ENCODE measurements at places on chromosomes 13 and 19.

DNA sequence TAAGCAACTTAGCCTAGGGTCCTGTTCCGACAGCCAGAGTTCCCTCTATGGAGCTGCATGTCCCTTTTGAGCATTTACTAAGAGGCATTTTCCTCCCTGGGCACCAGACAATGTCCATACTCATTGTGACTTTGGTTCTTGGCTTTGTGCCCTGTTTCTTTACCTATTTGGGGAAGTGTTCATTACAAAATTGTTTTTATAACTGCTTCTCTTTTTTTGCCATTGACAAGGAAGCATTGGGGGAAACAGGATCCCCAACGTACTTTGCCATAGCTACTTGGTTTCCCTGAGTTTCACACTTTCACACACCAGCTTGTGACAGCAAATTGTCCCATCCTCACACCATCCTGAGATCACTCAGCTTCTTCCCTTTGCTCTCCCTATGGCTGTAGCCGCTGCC, 81.1 kb upstream of the SIAH3 start:
- DNase-seq: no peak

- DNase-seq: no peak
Measured at GRCh38 chr13:66927562-66927961, 302.6 kb downstream of the PCDH9 start.

DNA sequence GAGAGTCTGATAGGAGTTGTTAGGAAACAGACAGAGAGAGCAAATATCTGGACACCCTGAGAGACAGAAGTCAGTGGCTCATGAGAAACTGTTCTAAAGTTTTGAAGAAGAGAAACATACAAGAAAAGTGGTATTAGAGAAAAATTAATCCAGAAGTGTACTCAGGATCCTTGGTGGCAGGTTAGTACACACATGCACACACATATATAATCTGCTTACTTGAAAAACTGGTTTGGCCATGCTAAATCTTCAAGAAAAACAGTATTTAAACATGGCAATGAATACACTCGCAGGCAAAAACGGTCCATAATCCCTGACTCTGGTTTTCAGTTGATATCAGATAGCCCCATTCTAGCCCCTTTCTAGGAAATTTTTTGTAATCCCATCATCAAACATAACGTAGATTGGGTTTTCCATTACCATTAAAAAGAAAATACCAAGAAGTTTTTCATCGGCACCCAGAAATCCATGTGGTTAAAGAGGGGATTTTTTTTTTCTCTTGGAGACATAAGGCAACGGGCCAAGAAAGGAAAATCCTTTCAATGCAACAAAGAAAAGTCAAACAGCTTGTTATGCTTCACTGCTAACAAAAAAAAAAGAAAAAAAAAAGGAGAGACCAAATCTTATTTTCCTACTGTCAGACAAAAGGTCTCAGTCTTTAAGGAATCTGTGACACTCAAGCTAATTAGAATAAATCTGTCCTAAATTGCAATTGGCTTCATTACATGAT, 178.0 kb upstream of the MIR17HG start:
- DNase-seq: no peak

GRCh38 chr19:16435999-16436650, 35.6 kb downstream of the EPS15L1 start:
- no peak for DNase-seq

- no peak for DNase-seq
Measured at GRCh38 chr19:5677136-5677535, 3.2 kb downstream of the MICOS13 start.

GRCh38 chr13:34300559-34300958, 482.6 kb downstream of the RFC3 start:
- DNase-seq: no peak

DNA sequence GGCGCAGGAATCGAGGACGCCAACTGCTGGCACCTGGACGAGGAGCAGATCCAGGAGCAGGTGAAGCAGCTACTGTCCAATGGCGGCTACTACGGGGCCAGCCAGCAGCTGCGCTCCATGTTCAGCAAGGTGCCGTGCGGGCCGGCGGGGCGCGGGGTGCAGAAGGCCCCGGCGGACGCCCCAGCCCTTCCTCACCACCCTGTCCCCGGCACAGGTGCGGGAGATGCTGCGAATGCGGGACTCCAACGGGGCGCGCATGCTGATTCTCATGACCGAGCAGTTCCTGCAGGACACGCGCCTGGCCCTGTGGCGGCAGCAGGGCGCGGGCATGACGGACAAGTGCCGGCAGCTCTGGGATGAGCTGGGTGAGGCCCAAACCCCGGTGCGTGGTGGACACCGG, 13.6 kb downstream of the ZSWIM4 start:
- no peak for DNase-seq

DNA sequence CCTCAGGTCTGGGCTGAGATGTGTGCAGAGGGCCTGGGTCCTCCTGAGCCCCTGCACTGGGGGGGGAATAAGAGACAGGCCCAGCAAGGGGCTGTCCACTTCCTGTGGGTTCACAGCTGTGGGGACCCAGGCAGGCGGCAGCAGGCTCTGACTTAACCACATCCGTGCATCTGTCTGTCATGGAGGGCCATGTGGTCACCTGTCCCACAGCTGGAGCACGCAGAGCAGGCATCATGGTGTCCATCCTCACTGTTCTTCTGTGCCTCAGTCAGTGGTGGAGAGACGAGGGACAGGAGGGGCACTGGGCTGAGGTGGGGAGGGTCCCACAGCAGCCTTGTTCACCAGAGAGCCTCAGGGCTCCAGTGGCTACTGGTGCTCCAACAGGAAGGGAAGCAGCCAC, 16.3 kb upstream of the KIR3DL3 start:
- peak; percentile 35 for DNase-seq

DNA sequence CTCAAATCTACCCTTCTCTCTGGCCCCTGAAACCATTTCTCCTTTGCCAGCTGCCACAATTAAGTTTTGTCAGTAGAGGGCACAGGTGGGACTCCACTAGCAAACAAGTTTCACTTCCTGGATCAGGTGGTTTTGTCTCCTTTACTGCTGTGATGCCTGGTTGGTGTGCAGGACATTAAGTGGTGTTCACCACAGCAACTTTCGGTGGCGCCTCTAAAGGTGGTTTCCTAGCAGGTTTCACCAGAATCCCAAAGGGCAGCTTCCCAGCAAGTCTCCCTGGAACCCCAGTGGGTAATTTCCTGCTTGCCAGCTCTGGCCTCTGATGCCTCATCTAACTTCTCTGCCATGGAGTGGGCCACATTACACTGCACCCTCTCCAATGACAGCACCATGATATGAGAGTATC, 16.6 kb downstream of the MED4 start:
- DNase-seq: peak; percentile 48

DNA sequence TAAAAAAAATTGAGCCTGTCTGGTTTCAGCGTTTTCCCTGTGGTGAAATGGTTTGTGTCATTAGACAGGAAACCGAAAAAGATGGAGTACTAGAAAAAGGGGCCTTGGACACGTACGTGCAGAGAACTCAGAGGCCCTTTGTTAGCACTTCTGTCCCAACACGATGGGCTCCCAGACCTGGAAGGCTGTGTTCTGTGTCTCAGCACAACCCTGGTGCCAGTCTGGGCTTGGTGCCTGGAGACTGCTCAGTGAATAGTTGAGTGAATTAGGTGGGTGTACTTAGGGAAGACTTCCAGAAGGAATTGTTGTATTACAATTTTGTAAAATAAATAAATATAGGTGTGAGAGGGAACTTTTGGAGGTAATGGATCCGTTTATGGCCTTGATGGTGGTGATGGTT, 8.7 kb downstream of the ZNF71 start:
- DNase-seq: no peak

DNA sequence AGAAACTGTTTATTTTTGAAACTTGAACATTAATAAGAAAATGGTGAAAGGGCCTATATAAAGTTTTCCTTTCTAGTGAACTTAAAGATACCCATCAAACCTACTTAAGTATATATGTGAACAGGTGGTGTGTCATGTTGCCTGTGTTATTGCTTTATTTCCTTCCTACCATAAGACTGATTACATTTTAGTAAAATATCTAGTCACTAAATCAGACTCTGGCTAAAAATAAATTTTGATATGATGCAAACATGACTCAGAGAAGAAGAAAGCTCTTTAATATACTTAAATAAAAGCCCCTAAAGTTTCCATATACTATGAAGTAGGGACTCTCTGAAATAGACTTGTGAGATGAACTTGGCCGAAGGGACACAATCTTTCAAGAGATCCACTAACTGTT, 35.1 kb upstream of the FBXL3 start:
- DNase-seq: no peak

DNA sequence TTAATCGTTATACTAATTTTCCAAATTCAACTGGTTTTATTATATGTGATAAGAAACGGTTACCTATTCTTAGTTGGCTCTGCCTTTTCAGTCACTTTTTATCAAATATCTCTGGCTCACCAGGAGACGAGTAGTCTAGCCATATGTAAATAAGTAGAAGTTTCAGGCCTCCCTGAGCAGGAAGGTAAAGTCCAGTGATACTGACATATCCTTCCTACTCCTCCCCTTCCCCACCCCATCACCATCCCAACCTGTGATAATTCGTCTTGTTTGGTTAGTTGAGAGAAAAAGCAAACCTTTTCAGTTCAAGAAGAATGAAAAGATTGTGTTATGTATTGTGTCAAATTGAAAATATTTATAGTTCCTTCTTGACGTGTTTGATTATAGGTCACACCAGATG, 53.9 kb downstream of the TM9SF2 start:
- no peak for DNase-seq

DNA sequence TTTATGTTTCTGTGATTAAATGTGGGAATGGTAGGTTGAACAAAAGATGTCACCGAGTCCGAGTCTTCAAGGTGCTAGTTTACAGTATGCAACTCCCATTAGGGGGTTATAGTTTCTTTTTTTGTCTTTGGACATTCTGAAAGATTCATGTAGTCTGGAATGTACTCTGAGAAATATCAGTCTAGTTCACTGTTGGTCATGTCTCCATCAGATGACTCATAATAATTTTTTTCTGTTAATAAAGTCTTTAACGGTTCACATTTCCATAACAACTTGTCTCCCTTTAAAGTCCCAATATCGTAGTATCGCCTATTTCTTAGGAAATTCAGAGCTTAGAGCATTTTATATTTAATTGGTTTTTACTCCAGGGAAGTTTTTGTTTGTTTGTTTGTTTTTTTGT, 13.5 kb upstream of the ESD start:
- no peak for DNase-seq

GRCh38 chr19:35141837-35142605, 1.0 kb upstream of the FXYD7 start:
- DNase-seq: no peak

DNA sequence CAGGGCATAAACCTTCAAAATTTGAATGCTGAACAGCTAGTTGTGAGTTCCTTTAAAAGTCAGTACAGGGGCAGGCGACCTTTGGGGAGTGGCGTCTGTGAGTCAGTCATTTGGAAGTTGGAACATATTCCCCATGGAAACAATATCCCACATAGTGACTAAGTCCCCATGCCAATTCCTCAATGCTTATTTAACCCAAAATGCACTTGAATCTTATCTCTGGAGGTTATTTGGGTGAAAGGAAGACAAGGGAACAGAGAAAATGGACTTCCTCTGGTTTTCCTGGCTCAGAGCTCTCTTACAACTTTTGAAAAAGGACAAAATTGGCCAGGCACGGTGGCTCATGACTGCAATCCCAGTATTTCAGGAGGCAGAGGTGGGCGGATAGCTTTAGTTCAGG, 479.2 kb upstream of the NBEA start:
- no peak for DNase-seq

DNA sequence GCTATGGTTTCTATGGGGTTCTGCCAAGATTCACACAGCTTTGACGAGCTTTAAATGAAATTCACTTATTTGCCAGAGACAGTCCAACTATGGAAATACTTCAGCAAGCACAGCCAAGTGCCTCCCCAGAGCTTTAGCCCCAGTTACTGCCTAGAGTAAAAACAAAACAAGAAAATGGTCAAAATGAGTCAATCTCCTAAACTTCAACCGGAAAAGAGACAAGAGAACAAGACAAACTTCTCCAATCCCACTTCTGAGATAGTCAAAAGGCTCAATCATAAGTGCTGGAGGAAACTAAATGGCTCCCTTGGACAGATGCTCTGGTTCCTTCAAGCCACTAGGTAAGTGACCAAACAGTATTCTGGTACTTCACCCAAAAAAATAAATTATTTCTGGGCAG, 65.8 kb downstream of the KATNAL1 start:
- DNase-seq: no peak

- DNase-seq: no peak
Measured at GRCh38 chr13:97342936-97343335, 91.0 kb upstream of the RAP2A start.

GRCh38 chr13:40983259-40983658, 35.9 kb downstream of the ELF1 start:
- no peak for DNase-seq

- DNase-seq: no peak
Measured at GRCh38 chr13:31982540-31982939, 49.0 kb upstream of the FRY start.

- DNase-seq: no peak
Measured at GRCh38 chr19:42095814-42096230, 19.9 kb downstream of the ZNF574 start.

DNA sequence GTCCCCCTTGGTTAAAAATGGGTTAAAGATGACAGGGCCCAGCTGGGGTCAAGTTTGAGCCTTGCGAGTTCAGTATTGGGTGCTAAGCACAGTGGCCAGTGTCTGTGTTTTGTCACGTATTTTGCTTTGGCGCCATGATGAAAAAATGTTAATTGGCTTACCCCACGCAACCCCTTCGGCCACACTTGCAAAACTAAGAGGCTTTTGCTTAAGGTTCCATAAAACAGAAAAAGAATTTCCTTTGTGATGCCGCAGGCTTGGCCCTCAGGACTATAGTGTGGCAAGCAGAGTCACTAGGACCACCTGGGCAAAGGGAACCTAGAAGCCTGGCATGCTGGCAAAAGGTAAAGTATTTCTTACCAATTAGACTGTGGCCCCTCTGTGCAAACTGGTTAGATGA, 20.7 kb downstream of the DPRX start:
- no peak for DNase-seq

DNA sequence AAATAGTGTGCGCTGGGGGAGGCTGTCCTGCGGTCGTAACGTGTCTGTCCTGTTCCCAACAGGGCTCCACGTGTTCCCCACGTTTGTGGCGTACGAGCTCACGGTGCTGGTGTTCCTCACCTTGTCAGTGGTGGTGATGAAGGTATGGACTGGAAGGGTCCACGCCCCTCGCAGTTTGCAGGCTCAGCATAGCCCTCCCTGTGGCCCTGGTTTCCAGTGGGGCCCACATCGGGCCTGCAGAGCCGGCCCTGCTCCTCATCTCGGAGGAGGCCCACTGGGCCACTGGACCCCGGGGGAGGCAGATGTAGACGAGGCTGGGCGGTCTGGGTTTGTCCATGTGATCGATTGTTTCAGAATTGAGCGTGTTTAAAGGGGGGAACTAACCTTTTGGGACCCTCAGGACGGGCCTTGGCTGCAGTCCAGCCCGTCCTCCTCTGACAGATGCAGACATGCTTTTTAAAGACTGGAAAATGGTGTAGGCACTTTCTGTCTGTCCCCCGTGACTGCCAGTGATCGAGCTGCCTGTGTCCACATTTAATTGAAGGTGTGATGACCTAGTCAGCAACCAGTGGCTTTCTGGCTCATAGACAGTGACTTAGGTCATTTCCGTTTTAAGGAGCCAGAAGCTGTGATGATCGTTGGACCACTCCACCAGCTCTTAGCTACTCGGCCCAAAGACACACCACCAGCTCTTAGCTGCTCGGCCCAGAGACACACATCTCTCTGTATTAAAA, 37.1 kb upstream of the TFDP1 start:
- DNase-seq: no peak

All from GM10248 (cell line).